ENCODE measurements at places on chromosomes 1 and 21.

DNA sequence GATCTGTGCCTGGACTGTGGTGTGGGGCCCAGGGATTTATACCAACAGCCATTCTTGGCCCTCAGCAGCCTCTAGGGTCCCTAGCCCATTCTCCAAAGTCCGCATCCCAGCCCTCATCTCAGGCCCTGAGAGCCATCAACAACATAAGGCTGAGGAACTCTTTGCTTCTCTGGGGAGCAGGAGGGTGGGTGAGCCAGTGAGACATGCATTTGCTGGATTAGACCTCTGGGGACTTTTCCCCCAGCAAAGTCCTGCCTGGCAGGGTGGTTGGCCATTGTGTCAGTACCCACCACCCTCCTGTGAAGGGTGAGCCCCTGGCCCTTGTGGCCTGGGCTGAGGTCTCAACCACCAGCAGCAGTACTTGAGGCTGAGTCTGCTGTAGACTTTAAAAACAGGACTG lies 24.2 kb upstream of the FAM20B start:
- DNase-seq: no peak

DNA sequence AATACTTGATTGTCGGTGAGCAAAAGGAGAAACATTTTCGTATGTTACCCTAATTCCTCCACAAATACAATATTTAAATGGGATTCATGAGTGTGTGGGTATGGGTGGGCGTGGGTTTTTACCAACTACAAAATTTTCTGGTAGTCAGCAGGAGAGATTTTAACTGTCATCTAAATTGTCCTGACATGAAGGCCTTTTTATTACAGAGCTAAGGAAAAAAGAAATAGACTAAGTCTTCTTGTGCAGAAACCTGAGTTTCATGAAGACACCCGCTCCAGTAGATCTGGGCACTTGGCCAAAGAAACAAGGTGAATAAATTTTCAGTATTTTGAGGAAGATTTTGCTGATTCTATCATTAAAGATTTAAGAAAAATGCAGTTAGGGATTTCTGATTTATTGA lies 752 bp downstream of the RGS18 start:
- no peak for DNase-seq

- no peak for DNase-seq
Observed at GRCh38 chr1:220296981-220297380, 24.7 kb upstream of the RAB3GAP2 start.

- DNase-seq: no peak
Observed at GRCh38 chr21:42443181-42443785, 39.6 kb downstream of the UBASH3A start.

- peak; percentile 62 for DNase-seq
Observed at GRCh38 chr1:180415985-180416633, 86.3 kb downstream of the ACBD6 start.

- peak; percentile 57 for DNase-seq
Observed at GRCh38 chr1:98053471-98054366, 132.9 kb upstream of the DPYD start.

- no peak for DNase-seq
Observed at GRCh38 chr1:8218351-8219092, 99.4 kb upstream of the SLC45A1 start.

GRCh38 chr1:75792091-75792490 lies 4.6 kb upstream of the MSH4 start:
- no peak for DNase-seq

GRCh38 chr1:246651012-246651695 lies 73.1 kb upstream of the SCCPDH start:
- no peak for DNase-seq

DNA sequence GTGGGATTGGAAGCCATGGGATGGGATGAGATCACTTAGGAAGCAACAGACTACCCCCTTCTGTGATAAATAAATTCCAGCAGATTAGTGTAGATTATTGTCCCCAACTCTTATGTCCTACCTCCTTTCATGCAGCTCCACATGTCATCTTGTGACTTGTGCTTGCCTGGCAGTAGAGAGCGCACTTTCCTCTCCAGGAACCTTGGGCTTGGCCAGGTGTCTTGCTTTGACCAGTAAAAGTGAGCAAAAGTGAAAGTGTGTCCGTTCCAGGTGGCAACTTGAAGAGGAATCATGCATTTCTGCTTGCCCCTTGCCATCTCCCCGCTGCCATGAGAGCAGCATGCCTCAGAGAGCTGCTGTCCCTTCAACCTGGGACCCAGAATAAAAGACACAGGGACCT lies 122.9 kb upstream of the ERG start:
- no peak for DNase-seq

- no peak for DNase-seq
Observed at GRCh38 chr1:17148950-17149608, 29.8 kb upstream of the PADI2 start.

- peak; percentile 13 for DNase-seq
Observed at GRCh38 chr1:205301205-205301821, 20.2 kb downstream of the NUAK2 start.

DNA sequence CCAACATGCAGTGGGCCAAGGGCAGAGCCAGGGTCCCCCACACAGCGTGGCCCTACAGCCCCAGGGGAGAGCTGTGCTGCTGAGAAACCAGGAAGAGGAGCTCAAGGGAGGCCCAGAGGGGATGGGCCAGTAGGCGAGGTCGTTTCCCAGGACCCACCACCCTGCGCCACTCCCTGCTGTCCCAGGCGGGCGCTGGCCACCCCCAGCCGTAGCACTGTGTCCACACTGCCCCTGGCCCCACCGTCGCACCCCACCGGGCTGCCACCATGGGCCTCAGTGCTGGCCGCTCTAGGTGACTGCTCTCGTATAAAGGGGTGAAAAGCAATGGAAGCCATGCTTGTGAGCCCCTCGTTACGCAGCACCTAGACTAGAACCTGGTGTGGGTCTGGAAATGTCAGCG lies 22.4 kb downstream of the NADK start:
- no peak for DNase-seq

- DNase-seq: no peak
Observed at GRCh38 chr1:210755991-210756659, 377.8 kb downstream of the KCNH1 start.

- DNase-seq: no peak
Observed at GRCh38 chr1:35499231-35499630, 58.0 kb downstream of the KIAA0319L start.

DNA sequence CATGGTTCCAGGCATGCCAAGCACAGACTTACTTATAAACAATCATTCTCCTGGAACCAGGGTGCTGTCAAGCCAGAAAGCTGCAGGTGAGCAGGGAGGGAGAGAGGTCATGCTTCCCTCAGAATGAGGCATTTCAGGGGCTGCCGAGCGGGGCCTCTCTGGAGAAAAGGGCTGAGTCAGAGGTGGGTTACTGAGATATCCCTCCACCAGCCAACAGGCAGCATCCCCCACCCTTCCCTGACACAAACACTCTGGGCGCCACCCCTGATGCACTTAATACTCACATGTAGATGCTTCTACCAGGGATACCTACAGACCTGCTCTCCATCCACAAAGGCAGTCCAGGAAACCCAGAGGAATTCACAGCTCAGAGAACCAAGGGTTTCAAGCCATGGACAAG lies 13.1 kb downstream of the STK40 start:
- DNase-seq: no peak

DNA sequence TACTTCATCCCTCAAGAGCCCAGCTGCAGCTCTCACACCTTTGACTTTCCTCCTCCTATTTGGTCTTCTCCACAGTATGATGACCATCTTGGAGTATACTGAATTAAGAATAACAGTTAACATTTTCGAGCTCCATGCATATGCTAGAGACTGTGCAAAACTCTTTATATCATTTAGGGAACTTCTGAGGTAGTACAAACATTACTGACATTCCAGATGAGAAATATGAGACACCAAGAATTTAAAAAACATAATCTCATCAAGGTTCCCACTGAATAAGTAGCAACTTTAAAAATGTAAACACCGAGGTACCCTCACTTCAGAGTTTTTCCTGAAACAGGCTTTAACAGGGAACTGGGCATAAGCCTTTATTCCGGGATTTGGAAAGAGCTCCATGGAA lies 22.7 kb downstream of the FMO3 start:
- no peak for DNase-seq

DNA sequence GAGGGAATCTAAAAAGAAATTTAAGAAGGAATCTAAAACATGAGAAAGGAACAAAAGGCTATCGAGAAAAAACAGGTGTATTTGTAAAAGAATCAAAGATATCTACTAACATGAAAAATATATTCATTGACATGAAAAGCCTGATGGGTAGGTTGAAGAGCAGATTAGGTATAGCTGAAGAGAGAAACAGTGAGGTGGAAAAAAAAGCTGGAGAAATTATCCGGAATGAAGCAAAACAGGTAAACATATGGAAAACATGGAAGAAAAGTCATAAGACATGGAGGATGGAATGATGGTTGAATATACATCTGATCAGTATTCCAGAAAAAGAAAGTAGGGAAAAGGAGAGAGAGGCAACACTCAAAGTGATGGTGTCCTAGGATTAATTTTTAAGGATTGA lies 9.6 kb downstream of the EVA1C start:
- no peak for DNase-seq

DNA sequence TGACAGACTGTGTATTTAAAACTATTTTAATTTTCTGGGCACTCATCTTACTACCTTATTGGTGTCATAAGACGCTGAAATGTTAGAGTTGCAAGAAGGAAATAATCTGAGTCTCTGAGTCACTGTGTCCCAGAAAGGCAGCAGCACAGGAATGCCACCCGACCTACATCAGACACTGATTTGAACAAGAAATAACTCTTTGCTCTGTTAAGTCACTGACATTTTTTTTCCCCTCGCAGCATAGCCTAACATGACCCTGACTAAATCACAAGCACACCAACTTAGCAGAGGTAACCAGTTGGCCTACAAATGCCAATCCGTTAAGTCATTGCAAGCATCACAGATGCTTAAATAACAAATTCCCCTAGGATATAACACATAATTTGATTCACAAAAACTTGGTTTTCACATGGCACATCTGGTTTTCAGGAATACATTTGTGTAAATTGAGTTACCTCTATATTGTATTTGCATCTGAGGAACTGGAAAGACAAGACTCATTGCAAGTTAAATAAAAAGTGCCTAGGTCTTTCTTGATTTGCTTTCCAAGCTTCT lies 349.1 kb downstream of the SEC16B start:
- no peak for DNase-seq

DNA sequence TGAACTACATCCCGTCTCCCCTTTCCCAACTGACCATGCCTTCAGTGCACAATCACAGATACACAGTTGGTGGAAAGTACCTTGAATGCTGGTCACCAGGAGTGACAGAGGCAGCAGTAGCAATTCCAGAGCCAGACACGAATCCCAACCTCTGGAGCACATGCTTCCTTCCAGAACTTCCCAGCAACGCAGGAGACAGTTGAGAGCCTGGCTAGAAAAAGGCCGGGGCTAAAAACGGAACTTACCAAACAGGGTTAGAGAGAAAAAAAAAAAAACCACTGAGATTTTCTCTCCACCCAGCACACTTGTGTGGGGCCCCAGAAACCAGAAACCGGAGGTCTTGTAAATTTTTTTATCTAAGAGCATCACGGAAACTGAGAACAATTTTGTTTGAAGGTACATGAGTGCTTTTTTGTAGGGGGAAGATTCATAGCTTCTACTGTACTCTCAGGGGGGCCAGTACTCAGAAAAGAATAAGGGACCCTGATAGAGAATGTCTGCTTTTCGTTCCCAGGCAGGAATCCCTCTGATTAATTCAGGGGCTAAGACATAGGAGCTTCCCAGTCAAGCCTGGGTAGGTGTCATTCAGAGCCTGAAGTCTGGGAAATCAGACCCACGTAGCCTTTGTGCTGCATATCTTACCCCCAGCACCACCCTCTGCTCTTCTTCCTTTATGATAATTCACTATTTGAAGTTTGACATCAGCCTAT lies at the start of gene CD48:
Gene CD48 (minus strand): TSS at position 221 of the 710 bp plus-strand sequence. CDS start 59 bp downstream, at position 162.
- DNase-seq: no peak

- DNase-seq: no peak
Observed at GRCh38 chr1:16133007-16133961, 22.6 kb downstream of the EPHA2 start.

GRCh38 chr1:154179946-154180687 lies 11.8 kb downstream of the TPM3 start:
- no peak for DNase-seq

- no peak for DNase-seq
Observed at GRCh38 chr1:188517139-188517538, 1688.4 kb downstream of the PLA2G4A start.

- no peak for DNase-seq
Observed at GRCh38 chr1:207808911-207809555, 57.2 kb downstream of the CD46 start.

GRCh38 chr1:246351721-246352120 lies 155.4 kb downstream of the SMYD3 start:
- no peak for DNase-seq

- DNase-seq: no peak
Observed at GRCh38 chr1:62826901-62827300, 43.0 kb downstream of the ATG4C start.

GRCh38 chr1:31742462-31743212 lies 21.5 kb downstream of the ADGRB2 start:
- no peak for DNase-seq

- peak; percentile 89 for DNase-seq
Observed at GRCh38 chr1:31811605-31812004, 4.2 kb downstream of the SPOCD1 start.

GRCh38 chr1:118984086-118984721 lies 3.9 kb downstream of the TBX15 start:
- no peak for DNase-seq

- DNase-seq: peak; percentile 72
Observed at GRCh38 chr1:224615861-224616755, at the start of gene CNIH3. Gene CNIH3, plus strand, starts transcription at chr1:224616317. Its CDS starts 858 bp downstream, at chr1:224617175.

DNA sequence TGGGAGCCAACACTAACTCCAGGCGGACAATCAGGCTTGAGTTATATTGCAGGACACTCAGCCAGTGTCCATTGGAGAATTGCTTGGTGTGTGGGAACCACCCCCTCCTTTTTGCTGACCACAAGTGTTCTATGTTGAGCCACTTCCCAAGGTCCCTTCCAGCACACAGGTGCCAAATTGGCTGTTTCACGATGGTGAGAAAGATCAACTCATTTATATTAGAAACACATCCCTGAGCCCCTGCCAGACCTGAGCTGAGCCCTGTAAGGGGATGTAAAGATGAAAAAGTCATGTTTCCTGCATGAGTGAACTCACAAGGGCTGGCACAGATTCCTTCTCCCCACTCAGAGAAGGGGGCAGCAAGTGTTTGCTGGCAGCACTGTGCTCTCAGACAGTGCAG lies 96.5 kb downstream of the KCNN3 start:
- no peak for DNase-seq

DNA sequence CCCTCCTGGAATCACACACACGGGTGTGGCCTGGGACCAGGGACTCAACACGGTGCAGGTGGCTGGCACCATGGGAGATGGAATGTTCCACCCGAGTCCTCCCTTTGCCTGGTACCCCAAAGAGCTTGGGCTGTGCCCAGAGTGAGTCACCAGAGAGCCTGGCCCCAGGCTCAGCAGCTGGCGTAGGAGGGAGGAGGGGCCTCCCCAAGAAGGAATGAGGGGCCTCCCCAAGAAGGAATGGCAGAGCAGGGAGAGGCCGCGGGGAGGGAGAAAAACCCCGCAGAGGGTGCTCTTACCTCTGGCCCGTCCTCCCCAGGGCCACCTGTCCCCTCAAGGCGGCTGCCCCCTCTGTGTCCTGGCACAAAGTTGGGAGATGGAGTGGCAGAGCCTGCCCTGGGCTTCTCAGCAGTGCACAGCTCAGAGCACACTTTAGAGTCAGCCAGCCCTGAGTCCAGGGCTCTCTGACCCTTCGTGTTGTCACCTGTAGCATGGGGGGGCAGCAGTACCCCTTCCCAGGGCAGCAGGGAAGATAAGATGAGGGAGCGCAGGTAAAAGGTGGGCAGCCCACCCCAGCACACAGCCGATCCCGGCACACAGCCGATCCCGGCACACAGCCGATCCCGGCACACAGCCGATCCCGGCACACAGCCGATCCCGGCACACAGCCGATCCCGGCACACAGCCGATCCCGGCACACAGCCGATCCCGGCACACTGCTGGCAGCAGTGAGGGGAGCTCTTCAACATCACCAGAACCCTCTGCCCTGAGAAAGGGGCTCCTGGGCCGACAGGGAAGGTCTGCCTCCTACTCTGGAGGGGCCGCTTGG lies 20.2 kb upstream of the KCNAB2 start:
- no peak for DNase-seq

Data from COR-L47 (cell line).